ENCODE measurements at places on chromosomes 2 and 18. TPM values are rescaled to one million over a fixed set of nuclear protein-coding genes. Genes with fewer than 3 reads are reported as not detected.
A peak's percentile ranks its signal among the peaks of the same experiment; 100 is the strongest.

- no peak for DNase-seq
These were observed 19.8 kb downstream of the GRHL1 start for GRCh38 chr2:9971105-9971818.

GRCh38 chr2:221973902-221974301 is 324.9 kb downstream of the PAX3 start:
- DNase-seq = no peak

- no peak for DNase-seq
These were observed 164.1 kb upstream of the FOSL2 start for GRCh38 chr2:28228434-28228995.

DNA sequence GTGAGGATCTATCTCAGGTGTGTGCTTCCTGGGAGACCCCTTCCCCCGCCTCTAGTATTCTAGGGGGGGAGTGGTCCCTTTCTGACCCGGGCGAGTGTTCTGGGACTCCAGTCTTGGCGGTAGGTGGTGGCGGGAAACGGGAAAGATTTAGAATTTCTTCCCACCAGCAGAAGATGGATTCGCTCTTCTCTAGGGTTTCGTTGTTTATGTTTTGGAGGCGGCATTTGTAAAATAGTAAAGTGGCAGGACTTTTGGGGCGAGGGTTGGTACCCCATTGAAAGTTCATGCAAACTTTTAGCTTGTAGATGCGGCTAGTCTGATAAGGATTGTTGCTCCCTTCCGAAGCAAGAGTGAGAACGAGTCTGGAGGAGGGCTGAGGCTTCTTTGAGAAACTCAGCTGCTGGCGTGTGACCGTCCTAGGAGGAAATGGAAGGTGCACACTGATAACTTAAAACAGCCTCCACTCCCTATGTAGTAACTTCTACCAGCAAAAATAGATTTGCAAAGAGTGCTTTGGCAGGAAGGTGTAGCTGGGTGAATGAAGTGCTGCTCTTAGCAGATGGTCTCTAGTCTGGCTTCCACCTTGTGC is 412 bp downstream of the GPD2 start:
- DNase-seq = no peak

DNA sequence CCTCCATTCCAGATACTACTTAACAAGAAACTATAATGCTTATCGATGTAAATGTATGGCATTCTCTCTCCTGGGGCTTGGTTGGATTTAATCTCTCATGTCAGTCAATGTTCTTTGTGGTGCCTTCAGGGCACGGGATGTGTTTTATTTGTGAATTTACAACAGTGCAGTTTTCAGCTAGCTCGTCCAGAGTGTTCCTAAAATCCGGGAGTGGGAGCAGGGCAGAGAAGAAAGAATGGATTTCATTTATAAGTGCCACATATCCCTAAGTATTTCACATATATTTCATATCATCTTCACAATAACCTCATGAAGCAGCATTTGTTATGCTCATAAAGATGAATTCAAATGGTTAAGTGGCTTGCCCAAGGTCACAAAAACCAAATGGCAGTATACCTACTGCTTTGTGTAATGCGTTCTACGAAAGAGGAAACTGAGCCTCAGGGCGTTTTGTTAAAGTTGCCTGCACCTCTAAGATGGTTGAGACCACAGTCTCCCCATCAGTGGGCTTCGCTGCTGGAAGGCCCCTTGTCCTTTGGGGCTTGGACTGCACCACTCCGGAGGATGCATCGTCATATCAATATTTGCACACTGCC is 134.7 kb upstream of the MGAT5 start:
- DNase-seq = no peak

DNA sequence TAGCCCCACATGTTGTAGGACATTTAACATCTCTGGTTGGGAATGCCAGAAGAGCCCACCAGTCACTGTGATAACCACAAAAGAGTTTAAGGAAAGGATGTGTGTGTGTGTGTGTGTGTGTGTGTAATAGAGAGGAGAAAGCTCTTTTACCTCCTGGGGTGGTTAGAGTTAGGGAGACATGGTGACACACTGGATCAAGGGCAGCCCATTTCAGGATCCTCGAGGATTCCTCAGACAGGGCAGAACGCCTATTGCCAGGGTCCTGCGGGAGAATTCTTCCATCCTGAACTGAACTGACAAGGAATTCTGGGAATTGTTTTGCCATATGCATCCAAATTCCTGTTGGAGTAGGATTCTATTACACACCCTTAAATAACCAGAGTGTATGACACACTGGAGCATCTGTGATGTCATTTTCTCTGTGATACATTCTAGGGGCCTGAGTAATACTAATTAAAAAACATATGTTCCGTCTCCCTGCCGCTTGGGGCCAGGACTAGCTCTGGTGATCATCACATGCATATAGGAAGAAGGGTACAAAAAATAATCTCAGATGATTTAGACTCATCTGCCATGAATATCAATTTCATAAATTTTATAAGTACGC is 156.4 kb upstream of the MMADHC start:
- DNase-seq = no peak

GRCh38 chr18:33161131-33161530 is 279.4 kb downstream of the CCDC178 start:
- no peak for DNase-seq

- no peak for DNase-seq
These were observed 29.0 kb downstream of the PSME4 start for GRCh38 chr2:53941749-53942148.

DNA sequence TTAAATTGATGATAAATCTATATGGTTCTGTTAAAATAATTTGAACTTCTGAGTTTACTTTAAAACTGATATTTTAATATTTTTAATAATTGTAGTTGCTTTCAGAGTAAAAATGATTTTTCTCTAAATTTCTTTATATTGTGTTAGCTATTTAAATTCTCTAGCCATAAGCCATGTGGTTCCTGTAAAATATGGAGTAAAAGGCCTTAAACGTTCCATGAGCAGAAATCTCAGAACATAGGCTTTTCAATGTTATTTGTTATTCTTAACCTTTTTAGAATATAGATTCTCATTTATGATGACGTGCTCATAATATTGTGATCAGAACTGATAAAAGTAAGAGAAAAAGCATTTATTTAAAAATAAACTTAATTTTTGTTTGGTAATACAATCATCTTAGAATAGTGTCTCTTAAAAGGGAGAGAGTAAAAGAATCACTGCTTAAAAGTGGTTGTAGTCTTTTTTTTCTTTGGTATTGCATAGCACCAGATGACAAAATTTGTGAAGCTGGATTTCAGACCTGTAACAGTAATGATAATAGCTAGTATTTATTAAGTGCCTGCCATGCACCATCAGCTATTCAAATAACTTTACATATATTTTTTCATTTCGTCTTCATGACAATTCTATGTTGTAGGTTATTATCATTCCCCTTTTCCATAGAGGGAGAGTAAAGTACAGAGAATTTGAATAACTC is 2.7 kb downstream of the BMPR2 start:
- no peak for DNase-seq

DNA sequence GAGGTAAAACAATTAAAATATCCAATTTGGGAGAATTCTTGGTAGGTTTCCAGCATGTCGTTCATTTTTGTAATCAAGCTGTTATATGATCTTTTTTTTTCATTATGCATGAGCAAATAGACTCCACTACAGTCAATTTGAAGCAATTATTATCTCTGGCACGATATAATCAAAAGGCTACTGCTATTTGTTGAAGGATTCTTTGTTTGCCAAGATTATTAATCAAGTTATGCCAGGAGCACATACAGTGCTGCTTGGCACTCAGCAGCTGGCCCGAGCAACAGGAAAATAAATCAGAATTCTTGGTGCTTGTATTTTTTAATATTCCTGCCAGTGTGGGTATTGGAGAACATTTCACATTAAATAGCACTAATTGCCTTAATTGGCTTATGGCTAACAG is 279.5 kb downstream of the RND3 start:
- DNase-seq = no peak

- DNase-seq = no peak
These were observed 24.9 kb upstream of the YWHAQ start for GRCh38 chr2:9655441-9656269.

- no peak for DNase-seq
These were observed 84.4 kb downstream of the KCNS3 start for GRCh38 chr2:17962876-17963275.

DNA sequence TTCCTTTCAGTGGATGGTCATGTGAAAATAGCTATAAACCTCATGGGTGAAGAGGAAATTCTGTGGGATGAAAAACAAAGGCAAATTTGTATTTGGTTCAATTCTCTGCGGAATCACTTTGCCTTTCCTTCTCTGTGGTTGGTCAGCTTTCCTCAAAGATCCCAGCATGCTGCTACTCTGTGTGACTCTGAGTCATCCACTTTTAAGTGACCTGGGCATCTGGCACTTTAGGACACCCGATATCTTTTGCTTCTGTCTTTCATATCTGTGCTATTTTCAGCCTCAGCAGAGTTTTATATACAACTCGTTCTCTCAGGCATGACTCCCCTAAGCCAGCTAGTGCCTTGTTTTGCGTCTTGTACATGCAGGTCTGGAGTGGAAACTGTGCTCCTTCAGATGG is 217.0 kb upstream of the PIEZO2 start:
- DNase-seq = no peak

- no peak for DNase-seq
These were observed 464.1 kb upstream of the CRIM1 start for GRCh38 chr2:35891528-35891927.

- DNase-seq = no peak
These were observed 465.1 kb downstream of the GALR1 start for GRCh38 chr18:77714716-77715115.

GRCh38 chr18:41009926-41010325 is 945.1 kb upstream of the PIK3C3 start:
- no peak for DNase-seq

DNA sequence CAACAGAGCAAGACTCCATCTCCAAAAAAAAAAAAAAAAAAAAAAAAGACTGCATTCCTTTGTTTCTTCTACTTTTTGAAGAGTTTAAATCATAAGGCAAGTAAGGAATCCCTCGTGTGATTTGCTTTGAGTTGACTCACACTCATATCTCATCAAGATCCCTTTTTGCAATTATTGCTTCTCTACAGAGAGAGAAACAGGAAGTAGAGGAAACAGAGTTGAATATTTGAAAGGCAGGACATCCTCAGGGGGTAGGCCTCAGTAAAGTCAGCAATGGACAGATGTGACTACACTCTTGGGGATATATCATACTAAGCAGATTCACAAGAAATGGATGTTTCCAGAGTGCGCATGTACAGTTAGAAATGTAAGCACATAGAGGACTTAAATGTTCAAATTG is 11.2 kb upstream of the EFR3B start:
- no peak for DNase-seq

DNA sequence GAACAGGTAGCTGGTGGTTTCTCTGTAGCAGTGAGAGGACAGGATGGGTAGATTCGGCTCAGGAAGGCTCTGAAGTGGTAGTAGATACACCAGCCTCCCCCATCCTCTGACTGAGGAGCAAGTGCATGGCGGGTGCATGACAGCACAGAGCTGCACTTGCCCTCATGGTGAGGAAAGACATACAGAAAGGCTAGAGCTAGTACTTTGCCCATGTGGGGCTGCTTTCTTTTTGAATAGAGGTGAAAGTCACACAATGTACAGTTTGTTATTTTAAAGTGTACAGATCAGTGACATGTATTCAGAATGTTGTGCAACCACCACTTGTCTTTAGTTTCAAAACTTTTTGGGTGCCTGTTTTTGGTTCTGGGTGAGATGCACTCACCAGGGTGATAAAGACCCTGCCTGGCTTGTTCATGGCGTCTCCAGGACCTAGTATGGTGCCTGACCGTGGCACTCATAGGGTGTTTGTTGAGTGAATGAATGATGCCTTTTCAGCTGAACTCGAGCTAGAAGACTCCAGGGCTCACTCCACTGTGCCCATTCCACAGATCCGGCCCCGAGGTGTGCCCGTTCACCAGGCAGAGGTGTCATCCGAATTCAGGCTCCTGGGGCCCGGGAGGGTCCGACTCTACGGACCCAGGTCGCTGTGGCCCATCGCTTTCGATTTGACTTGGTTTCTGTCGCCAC is 421 bp upstream of the VAMP5 start:
- no peak for DNase-seq

DNA sequence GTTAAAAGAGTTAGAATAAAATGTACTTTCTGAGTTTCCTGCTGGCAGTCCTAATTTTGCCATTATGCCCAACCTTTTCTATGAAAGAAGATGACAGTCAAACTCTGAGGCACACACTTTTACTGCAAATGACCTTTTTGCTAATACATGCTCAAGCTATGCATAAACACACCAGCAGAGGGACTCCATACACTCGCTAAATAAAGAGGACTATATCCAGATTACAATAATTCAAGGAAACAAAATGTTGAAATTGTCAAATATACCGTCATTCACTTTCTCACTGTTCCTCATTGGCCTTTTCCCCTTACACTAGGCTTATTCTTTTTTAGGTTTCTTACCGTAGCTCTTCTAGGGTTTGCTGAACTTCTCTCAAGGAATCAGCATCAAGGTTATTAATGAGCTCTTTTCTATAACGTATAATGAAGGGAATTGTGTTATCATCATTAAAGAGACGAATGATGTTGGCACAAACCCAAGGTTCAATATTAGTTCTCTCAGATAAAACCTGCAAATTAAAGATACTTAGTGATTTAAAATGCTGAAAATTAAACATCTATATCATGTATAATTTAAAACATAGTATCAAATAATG is 25.7 kb downstream of the SRBD1 start:
- peak; percentile 26 for DNase-seq

GRCh38 chr2:220143336-220143735 is 515.9 kb downstream of the SLC4A3 start:
- DNase-seq = peak; percentile 3

GRCh38 chr2:160940699-160941098 is 219.5 kb upstream of the TANK start:
- no peak for DNase-seq

- DNase-seq = no peak
These were observed 79.1 kb downstream of the PLCL1 start for GRCh38 chr2:197883354-197884032.

DNA sequence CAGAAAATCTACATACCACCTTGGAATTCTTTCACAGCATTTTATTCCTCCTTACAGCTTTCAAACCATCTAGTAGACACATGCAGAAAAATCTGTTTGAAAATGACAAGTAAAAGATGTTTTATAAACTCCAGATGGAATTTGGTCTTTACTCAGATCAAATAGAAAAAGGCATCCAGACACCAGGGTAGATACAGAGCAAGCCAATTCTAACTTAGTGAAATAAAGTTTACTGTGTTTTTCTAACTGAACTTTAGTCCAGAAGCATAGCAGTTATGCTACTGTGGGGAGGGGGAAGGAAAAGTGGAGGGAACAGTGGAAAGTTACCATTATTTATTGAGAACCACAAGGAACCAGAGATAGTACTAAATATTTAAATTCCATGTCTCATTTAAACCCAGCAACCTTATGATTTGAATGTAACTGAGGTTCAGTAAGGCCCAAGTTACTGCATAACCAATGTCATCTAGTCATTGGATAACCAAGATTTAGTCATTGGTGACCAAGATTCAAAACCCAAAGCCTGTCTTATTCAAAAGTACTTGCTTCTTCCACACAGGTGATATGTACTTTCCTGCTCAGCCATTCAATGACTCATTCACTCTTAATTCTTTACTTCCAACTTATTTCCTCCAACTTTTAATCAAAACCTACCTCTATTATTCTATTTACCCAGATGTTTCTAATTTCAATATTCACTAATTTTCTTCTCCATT is 57.7 kb downstream of the RAD51AP2 start:
- DNase-seq = no peak

CCDC74B gene
- 3.2 TPM for total RNA-seq

CTAGE1 gene
- not detected for total RNA-seq

STON1 gene
- total RNA-seq = 1.4 TPM

ZNG1B gene
- total RNA-seq = 39.9 TPM

PARD3B gene
- total RNA-seq = 2.0 TPM

CFAP210 gene
- not detected for total RNA-seq

CRYGC gene
- not detected for total RNA-seq

MPP4 gene
- 0.32 TPM for total RNA-seq

PLEK gene
- 0.22 TPM for total RNA-seq

FBXO48 gene
- total RNA-seq = 0.91 TPM
